ENCODE measurements at places on chromosomes 11 and 22.

GRCh38 chr22:20953668-20954500, 13.2 kb upstream of the AIFM3 start:
- DNase-seq: peak; percentile 92

- no peak for DNase-seq
Measured at GRCh38 chr11:1880746-1881441, 10.8 kb downstream of the PRR33 start.

DNA sequence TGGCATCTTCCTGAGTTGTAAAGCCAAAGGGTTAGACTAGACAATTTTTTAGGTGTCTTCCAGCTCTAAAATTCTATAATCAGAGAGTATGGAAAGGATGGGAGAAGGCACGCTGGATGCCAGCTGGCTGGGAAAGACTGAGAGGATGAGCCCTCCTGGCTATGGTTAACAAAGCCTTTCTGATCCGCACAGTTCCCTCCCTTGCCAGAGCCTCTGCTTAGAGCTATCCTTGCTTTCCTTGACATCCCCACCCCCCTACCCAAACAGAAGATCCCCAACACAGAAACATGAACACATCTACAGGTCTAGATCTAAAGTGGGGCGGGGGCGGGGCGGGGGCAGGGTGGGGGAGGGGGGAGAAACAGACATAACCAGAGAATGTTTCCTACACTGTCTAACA, 6.5 kb downstream of the TCF20 start:
- DNase-seq: no peak

- no peak for DNase-seq
Measured at GRCh38 chr22:20267441-20268278, 458 bp downstream of the RTN4R start.

GRCh38 chr11:62621027-62621566, 689 bp downstream of the B3GAT3 start:
- DNase-seq: no peak

GRCh38 chr22:44154436-44154942, 26.2 kb upstream of the PARVG start:
- DNase-seq: peak; percentile 64

GRCh38 chr11:69834811-69835800, 15.9 kb upstream of the FGF3 start:
- no peak for DNase-seq

DNA sequence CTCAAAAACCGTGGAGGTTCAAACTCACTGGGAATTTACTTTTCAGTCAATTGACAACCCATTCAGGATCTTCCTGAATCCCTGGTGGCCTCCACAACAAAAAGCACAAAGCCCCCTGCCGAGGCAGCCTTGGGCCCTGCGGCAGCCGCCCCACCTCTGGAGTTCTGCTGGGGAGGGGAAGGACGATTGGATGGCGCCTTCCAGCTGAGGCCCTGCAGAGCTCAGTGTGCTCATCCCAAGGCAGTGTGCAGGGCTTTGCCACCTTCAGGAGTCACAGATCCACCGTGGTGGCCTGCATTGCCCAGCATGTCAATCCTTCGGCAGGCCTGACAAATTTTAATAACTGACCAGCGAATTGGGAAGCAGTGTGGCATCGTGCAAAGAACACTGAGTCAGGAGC, 7.4 kb downstream of the ZFTA start:
- DNase-seq: no peak

DNA sequence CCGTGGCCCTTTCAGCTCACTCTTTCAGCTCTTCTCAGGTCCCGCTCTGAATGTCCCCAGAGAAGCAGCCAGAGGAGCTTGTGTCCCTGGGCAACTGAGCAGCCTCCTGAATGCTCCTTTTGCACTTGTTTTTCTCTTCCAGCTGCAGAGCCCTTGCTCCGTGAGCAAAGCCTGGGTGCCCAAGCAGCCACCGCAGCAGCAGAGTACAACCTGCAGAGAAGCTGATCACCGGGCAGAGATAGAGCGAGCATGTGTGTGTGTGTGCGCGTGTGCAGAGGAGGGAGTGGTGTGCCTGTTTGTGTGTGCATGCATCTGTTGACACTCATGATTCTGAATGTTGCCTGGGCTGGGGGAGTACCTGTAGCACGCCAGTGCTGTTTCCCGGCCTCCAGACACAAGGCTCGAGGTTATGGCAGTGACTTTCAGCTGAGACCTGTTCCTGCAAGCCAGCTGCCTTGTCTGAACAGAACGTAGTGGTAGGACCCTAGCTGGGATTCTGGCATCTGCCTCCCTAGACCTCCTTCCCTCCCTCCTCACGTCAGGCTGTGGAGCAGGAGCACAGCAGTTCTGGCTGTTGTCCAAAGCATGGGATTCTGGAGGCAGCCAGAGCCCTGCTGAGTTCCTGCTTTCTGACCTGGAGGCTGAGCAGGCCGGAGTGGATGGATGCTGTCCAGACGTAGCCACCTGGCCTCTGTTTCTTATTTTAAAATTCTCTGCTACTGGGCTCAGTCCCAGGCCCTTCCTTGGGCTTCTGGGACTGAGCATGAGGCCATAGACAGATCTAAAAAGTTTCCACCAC, 4.5 kb upstream of the MAPK8IP1 start:
- no peak for DNase-seq

DNA sequence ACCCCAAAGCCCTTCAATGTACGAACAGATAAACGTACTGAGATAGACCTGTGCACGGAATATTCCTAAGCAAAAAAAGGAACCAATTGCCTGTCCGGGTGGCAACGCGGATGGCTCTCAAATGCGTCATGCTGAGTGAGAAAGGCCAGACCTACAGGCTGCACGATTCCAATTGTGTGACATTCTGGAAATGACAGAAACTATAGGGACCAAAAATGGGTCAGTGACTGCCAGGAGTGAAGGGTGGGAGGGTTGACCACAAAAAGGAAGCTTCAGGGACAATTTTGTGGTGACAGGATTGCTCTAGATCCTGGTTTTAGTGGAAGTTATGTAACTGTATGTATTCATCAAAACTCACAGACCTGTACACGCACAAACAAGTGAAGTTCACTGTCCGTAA, 24.0 kb upstream of the SYT8 start:
- no peak for DNase-seq

DNA sequence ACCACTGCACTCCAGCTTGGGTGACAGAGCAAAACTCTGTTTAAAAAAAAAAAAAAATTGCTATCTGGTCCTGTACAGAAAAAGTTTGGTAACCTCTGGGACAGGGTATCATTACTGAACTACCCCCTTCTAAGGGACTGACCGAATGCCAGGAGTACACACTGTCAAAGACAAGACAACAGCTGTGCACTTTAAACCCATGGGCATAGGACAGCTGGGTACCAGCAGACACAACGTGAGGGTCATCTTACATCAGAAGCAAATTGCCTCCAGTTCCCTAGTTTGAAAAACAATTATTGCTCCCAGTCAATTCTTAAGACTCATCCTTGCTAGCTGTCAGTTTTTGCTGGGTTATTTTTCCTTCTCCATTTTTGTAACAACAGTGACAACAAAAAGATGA, 17.8 kb downstream of the CD59 start:
- no peak for DNase-seq

- DNase-seq: no peak
Measured at GRCh38 chr11:3126207-3126865, 38.8 kb downstream of the OSBPL5 start.

All from iris pigment epithelial cell (primary cell).